ENCODE measurements at places on chromosomes 3 and 15.

DNA sequence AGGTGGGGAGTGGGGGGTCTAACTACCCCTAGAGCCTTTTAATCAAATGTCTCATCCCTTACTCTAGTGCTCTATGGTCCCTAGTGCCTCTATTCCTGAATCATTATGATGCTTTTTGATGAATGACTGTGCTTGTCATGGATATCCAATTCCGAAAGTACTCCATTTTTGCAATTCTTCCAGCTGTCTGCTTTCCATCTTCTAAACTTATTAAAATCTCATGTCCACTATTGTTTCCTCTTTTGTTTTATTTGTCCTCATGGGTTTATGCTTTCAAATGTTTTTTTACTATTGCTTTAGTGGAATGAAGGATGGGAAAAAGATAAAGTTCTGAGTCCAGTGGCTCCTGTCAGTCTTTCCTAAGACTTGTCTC lies 77.2 kb upstream of the KCNMB2 start:
- ATAC-seq = no peak

- ATAC-seq = no peak
Observed at GRCh38 chr15:61091289-61091616, 137.8 kb downstream of the RORA start.

GRCh38 chr15:57943171-57943570 lies 122.3 kb downstream of the ALDH1A2 start:
- ATAC-seq = no peak

GRCh38 chr3:52400275-52400793 lies 44.6 kb downstream of the SEMA3G start:
- no peak for ATAC-seq

DNA sequence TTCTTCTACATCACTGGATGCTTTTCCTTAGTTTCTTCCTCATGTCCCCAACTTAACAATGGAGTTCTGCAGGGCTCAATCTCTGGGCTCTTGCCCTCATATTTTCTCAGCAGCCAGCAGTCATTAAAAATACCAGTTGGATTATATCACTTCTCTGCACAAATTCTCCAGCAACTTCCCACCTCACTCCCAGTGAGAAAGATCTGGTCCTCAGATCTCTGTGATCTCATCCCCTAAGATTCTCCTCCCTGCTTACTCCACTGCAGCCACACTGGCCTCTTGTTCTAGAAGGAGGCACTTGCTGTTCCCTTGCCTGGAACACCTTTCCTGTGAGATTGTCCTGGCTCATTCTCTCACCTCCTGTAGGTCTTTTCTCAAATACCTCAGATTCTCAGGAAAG lies 6.1 kb downstream of the ERICH6 start:
- ATAC-seq = no peak

Data from activated T-helper 17 cell treated with anti-CD3 and anti-CD28 coated beads, Interleukin-2, amount 50 U/mL, for 72 hours (primary cell).